NCI-H1105 treated with DMSO at 0.1 percent for 48 hours (cell line): ENCODE measurements at places on chromosomes 2 and 18.

DNA sequence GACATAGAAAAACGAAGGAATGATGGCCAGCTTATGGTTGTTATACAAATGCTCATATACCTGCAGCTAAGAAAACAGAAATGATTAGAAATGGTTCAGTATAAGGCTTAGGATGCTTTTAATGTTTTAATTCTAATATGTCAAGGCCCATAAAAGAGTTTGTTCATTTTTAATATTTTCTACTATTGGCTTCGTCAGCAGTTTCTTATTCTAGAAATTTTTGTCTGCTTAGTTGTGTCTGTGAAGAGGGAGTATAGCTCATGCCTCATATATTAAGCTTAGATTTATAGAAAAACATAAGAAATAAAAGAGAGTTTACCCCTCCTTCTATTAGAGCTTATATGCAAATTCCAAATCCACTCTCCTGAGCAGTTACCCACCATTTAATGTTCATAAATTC lies 292.6 kb downstream of the SLC8A1 start:
- no peak for DNase-seq

DNA sequence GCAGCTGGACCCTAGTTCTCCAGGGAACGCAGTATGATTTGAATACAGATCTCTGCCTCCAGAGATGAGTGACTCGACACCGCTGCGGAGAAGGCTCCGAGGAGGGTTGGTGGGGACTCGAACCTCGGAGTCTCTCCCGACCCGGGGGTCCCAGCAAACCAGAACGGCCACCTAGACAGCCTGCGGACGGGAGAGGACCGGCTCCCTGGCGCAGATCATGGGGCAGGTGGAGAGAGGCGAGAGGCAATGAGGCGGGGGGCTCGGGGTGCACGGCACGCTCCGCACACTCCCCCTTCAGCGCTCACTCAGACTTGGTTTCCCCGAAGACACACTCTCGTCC lies 12.6 kb downstream of the DYSF start:
- DNase-seq, result no peak

GRCh38 chr2:149329068-149329467 lies 1.3 kb upstream of the LYPD6 start:
- no peak for DNase-seq

- DNase-seq, result peak; percentile 71
Observed at GRCh38 chr2:237669283-237669627, 41.9 kb downstream of the LRRFIP1 start.

DNA sequence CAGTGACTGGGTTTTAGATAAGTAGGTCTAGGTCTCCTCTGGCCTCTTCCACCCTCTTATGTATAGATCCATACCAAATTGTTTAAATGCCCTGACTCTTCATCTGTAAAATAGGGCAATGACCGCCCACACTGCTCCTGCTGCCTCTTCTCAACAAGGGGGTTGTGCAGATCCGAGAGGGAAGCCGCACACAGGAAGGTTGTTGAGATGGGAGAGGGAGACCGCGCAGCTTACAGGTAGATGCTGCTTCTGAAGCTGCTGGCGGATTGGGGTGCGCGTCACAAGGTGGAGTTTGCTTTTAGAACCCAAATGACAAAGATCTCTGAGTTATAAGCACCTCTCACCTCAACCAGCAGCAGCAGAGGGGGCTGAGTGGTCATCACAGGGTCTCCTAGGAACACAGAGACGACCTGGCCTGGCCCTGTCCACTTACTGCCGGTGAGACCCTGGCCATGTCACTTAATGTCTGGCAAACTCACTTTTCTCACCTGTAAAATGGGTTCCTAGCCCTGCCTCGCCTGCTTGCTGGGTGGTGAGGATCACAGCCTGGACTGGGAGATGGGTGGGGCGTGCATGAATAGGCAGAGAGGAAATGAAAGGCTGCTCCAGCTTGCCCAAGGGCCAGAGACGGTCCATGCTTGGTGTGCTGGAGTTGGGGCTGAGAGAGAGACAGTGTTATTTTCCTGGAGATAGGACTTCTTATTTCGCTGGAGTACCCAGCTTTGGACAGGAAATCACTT lies 251.3 kb downstream of the EIPR1 start:
- DNase-seq, result no peak

GRCh38 chr18:68840554-68841263 lies 42.8 kb downstream of the CCDC102B start:
- no peak for DNase-seq
